IPS-NIHi11 (cell line): ENCODE measurements at places on chromosomes 2 and 18.

DNA sequence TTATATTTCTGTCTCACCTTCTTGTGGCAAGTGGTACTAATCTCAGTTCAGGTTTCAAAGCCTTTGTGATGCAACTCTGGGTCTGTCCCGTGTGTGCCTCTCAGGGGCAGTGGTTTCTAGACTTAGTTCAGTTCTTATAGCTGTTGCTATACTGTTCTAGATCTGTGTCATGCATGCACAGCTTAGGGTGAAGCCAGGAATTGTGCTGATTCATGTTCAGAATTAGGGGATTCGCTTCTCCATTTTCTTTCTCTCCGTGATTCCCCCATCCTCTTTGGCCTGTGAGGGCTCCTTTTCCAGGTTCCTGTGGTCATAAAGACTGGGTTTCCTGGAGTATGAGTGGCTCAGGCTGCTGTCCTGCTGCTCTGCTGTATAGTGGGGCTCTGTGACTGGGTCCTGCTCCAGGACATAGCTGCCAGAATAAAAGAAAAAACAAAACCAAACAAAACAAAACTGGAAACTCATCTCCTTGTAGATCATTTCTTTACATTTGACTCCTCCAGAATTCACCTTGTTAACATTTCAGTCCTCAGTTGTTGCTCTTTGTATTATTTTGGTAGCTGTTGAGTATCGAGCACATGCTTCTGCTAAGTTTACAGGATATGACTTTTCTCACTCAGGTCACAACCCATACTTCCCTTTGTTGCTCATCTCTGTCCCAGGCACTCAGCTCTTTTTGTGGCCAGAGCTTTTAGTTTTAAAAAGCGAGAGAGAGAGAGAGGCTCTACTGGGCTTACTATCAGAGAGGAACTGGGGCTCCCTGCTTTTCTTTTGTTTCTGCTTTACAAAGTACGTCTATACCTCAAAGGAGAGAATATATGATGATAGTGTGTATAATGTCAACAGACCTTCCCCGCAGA, 34.2 kb downstream of the CERS6 start:
- no peak for DNase-seq

- peak; percentile 55 for DNase-seq
Observed at GRCh38 chr18:45617284-45617683, 2.0 kb downstream of the SLC14A2 start.

GRCh38 chr18:49223837-49224529, 236.5 kb downstream of the DYM start:
- DNase-seq, result no peak

DNA sequence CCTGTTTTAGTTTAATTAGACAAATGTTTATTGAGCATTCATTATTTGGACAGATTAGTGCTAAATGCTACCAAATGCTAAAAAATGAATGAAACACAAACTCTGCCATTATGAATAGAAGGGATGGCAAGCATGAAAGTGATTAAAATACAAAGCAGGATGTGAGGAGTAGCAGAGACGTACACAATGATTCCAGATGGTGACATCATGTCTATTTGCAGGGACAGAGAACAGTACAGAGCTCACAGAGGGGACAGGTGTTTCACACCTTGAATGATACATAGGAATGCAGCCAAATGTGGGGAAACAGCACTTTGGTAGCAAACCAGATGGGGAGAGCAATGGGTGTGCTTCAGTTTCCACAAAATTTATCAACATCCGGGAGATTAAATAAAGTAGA, 76.3 kb downstream of the CD226 start:
- DNase-seq, result no peak

DNA sequence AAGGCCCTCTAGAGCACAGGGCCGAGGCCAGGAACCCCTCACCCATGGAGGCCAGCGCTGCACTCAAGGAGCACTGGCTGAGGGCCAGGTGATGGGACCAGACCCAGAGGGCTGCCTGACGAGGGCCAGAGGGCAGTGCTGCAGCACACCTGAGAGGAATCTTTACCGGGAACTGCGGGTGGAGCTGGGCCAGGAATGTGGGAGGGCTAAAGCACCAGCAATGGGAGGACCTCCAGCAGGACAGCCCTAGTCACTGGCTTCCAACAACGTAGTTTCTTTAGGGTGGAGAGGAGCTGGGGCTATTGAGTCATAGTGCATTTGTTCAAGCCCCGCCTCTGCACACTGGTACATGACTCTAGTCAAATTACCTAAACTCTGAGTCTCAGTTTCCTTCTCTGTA, 143.4 kb downstream of the TMEM17 start:
- DNase-seq, result peak; percentile 60

DNA sequence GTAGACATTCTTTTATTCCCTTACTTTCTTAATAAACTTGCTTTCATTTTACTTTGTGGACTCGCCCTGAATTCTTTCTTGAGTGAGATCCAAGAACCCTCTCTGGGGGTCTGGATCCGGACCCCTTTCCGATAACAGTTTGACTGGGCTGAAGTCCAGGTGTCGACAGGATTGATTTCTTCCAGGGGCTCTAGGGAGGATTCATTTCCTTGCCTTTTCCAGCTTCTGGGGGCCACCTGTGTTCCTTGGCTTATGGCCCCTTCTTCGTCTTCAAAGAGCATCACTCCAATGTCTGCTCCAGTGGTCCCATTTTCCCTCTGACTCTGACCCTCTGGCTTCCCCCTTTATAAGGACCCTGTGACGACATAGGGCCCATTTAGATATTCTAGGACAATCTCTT, 67.5 kb downstream of the COPS8 start:
- no peak for DNase-seq

DNA sequence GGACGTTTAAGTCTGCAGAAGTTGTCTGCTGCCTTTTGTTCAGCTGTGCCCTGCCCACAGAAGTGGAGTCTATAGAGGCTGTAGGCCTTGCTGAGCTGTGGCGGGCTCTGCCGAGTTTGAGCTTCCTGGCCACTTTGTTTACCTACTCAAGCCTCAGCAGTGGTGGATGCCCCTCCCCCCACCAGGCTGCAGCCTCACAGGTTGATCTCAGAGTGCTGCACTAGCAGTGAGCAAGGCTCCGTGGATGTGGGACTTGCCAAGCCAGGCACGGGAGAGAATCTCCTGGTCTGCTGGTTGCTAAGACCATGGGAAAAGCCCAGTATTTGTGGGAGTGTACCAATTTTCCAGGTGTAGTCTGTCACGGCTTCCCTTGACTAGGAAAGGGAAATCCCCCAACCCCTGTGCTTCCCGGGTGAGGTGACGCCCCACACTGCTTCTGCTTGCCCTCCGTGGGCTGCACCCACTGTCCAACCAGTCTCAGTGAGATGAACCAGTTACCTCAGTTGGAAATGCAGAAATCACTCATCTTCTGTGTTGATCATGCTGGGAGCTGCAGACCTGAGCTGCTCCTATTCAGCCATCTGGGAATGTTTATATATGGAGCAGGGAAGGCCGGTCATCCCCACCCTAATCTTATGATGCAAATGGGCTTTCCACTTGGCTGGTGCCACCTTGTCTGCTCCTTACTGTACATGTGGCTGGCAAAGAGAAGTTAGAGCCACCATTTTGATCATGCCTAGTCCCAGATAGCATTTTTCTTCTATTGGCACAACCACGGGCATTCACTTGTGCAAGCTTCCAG, 156.9 kb upstream of the ITGA6 start:
- no peak for DNase-seq

DNA sequence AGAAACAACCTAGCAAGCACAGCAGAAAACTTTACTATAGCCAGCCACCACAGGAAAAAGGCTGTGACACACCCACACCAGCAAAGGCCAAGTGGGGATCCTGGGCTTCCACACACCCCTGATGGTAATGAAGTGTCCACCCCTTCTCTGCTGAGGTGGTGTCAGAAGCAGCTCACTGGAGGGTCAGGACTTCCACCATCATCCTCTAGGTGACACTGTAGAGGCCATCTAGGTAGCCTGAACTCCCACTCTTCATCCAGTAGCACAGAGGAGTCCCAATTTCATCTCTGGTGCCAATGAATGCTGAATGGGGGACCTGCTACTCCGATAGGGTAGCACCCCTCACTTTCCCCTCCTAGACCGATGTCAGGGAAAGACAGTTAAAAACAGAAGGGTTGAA, 1544.4 kb downstream of the LRP1B start:
- DNase-seq, result peak; percentile 65

DNA sequence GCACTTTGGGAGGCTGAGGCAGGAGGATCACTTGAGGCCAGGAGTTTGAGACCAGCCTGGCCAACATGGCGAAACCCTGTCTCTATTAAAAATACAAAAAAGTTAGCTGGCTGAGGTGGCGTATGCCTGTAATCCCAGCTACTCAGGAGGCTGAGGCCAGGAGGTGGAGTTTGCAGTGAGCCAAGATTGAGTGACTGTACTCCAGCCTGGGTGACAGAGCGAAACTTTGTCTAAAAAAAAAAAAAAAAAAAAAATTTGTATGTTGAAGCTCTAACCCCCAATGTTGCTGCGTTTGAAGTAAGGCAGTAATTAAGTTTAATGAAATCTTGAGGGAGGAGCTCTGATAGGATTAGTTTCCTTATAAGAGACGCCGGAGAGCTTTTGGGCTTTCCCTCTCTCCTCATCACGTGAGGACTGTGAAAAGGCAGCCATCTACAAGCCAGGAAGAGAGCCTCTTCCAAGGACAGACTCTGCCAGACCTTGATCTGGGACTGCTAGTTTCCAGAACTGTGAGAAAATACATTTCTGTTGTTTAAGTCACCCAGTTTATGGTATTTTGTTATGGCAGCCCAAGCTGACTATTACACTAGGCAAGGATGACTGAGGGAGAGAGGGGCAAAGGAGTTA, 11.5 kb upstream of the PNPT1 start:
- DNase-seq, result no peak

- DNase-seq, result no peak
Observed at GRCh38 chr2:21454839-21455238, 331.1 kb downstream of the TDRD15 start.

GRCh38 chr2:178233428-178233827, 39.1 kb downstream of the OSBPL6 start:
- no peak for DNase-seq

- DNase-seq, result no peak
Observed at GRCh38 chr18:8175501-8176061, 433.7 kb upstream of the RAB12 start.

- no peak for DNase-seq
Observed at GRCh38 chr2:153584244-153584643, 105.7 kb upstream of the RPRM start.

DNA sequence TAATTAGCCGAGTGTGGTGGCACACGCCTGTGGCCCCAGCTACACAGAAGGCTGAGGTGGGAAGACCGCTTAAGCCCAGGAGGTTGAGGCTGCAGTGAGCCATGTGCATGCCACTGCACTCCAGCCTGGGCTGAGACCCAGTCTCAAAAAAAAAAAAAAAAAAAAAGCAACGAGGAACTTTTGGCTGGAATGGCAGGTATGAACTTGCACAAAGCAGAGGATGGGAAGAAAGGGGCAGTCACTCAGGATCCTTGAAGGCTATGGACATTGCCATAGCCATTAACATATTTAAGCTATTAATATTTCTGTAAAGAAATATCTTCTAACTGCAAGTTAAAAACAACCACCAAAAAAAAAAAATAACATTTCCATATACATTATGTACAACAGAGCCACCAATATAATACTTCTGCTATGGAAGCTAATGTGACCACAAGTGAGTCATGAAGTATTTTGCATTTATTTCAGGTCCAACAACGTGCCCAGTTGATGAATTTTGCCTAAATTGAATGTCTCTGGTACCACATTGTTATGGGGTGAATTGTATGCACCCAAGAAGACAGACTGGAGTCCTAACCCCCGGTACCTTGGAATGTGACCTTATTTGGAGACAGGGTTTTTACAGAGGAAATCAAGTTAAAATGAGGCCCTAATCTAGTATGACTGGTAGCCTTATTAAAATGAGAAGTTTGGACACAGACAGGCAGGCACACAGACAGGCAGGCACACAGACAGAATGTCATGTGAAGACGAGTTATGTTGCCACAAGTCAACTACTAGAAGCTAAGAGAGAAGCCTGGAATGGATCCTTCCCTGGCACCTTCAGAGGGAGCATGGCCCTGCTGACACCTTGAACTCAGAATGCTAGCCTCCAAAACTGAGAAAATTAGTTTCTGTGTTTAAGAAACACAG, 102.8 kb downstream of the RBMS1 start:
- no peak for DNase-seq

DNA sequence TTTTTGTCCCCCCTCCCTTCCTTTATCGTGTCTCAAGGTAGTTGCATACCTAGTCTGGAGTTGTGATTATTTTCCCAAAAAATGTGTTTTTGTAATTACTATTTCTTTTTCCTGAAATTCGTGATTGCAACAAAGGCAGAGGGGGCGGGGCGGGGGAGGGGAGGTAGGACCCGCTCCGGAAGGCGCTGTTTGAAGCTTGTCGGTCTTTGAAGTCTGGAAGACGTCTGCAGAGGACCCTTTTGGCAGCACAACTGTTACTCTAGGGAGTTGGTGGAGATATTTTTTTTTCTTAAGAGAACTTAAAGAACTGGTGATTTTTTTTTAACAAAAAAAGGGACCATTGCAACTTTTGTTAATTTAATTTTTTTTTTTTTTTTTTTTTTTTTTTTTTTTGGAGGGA, 2.1 kb downstream of the SOX11 start:
- DNase-seq, result peak; percentile 26

DNA sequence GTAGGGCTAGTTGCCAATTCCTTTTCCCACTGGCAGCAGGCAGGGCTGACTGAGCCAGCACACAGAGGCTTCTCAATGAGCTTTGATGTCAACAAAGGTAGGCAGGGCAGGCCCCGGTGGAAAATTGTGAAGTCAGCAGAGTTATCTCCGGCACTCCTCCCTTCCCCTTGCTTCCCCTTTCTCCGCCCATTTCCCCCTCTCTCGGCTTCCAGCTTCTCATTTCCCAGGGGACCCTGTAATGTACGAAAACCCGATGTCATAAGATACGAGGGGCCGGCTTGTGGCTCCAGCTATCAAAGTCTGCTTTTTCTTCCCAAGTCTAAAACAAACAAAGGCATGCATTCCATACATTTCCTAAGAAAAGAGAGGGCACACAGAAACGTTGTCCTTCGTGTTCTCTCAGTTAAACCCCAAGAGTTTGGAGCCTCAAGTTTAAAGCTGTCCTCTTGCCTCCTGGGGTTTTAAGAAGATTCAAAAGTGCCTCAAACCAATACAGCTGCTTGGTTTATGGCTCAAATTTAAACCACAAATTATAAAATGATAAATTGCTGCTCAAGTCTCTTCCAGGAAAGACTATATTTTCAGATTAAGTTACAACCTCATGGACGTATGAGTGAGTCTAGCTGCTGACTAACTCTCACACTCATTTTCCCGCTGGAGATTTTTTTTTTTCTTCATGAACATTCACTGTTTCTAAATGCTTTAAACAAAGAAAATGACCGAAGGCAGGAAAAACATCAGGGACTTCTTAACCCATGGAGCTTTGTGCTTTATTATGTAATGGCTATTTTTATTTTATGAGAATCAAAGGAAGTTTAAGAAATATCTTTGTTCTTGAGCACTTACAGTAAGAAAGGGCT, 27.2 kb upstream of the EML4 start:
- DNase-seq, result peak; percentile 61

DNA sequence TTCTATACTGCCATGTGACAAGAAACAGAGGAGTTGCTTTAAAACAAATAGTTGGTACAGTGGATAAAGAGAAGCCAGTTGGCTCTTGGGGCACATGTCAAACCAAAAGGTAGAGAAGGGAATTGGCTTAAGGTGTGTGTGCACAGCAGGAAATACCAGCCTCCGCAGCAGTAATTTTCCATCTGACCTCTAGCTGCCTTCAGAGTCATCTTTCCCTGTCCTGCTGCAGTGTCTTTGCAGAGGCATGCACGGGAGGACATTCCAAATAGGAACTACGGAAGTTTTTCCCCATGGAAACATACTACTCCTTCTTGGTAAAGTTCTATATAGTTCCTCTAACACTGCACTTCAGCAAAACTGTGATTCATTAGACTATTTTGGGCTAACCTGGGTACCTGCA, 99.5 kb downstream of the RAB3GAP1 start:
- no peak for DNase-seq
